Stimulated activated CD8-positive, alpha-beta memory T cell treated with anti-CD3 and anti-CD28 coated beads, Interleukin-4, amount 100 ng/mL, for 1 hour (primary cell): ENCODE measurements at places on chromosomes 11 and 22.

DNA sequence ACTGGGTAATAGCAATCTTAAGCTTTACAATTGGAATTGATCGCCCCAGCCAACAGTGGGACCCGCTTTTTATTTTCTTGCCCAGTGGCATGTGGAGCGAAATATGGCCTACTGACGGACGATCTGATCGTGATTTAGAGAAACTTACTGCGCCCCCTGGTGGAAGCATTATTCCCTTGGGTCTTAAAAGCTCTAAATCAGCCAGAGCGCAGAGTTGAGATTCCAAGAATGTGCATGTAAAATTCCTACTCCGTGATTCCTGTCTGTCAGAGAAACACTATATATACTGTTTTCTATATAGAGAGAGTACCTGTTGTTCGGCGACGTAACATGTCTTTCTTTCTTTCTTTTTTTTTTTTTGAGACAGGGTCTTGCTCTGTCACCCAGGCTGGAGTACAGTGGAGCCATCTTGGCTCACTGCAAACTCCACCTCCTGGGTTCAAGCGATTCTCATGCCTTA is 3.7 kb upstream of the DPF2 start:
- DNase-seq, result peak; percentile 84

DNA sequence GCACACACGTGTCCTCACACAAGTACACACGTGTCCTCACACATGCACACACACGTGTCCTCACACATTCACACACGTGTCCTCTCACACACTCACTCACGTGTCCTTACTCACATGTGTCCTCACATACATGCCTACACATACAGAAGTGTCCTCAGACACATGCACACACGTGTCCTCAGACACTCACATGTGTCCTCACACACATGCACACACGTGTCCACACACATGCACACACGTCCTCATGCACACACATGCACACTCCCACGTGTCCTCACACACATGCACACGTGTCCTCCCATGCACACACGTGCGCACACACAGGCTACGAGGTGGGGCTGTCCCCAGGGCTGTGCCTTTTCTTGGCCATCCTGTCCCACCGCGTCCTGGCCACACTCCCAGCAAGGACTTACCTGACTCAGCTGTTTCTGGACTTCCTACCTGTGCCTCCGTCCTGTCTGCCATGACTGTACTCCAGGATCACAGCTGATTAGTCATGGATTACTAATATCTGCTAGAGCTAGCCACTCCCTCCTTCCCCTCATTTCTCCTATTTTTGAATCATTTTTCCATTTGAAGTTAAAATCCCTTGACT is 990.2 kb downstream of the BRD1 start:
- DNase-seq, result no peak

DNA sequence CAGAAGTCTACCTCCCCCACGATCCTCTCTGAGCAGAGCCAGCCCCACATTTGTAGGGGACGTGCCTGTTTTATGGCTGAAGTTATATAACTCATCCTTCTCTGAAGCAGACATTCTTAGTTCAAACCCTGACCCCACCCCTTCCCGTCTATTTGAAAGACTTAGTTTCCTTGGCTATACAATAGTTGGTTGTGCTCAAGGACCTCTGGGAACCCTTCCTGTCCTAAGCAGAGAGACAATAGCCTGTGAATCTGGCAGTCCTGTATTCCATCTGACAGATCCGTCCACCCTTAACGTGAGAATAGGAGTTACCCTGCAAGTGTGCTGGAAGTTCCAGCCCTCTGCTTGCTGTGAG is 75.2 kb downstream of the MN1 start:
- no peak for DNase-seq

GRCh38 chr11:72673284-72673942 is 809 bp downstream of the PDE2A start:
- DNase-seq, result no peak

DNA sequence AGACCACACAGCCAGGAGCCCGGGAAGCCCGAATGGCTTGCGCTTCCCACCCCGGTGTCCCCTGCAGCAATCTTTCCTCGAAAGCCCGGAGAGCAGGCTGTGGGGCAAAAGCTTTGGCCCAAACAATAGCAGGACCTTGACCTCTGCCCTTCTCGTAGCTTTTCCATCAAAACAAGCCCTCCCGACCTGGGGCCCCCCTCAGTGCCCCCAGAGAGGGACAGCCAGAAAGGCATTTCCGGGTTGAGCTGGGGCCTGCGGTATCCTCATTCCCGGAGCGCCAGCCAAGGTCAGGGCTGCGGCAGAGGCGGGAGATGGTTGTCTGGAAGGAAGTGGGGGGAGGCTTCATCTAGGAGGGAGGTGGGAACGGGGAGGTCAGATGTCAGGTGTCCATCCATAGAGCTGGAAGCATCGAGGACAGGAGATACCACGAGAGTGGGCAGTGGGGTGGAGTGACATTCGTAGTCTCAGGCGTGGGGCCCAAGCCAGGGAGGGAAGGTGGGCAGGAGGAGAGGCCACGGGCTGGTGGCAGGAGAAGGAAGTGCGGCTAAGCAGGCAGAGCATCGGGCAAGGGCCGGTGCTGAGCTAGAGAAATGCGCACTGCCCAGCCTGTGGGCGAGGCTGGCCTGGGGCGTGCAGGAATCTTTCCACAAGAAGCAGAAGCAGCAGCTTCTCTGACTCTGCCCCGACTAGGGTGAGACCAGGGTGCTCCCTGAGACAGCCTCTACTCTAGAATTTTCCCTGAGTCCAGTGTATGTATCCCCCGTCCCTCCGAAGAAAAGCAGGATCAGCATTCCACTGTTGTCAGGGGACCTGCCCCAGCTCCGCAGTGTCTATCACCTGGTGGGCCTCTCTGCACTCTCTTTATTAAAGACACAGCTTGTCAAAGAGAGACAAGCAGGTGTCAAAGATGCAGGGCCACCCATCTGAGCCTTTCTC is 14.3 kb downstream of the PDGFB start:
- no peak for DNase-seq

- DNase-seq, result no peak
Observed at GRCh38 chr22:19708321-19709011, 5.8 kb upstream of the SEPTIN5 start.

- no peak for DNase-seq
Observed at GRCh38 chr11:125949271-125950177, 3.7 kb downstream of the VSIG10L2 start.

DNA sequence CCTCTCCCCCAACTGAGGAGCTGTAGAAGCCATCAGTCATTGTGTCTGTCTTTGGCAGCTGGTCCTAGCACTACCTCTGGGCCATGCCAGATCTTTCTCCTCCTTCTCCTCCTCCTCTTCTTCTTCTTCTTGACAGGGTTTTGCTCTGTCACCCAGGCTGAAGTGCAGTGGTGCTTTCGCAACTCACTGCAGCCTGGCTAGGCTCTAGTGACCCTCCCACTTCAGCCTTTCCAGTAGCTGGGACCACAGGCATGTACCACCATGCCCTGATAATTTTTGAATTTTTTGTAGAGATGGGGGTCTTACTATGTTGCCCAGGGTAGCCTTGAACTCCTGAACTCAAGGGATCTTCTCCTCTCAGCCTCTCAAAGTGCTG is 50.1 kb upstream of the SHANK2 start:
- no peak for DNase-seq

DNA sequence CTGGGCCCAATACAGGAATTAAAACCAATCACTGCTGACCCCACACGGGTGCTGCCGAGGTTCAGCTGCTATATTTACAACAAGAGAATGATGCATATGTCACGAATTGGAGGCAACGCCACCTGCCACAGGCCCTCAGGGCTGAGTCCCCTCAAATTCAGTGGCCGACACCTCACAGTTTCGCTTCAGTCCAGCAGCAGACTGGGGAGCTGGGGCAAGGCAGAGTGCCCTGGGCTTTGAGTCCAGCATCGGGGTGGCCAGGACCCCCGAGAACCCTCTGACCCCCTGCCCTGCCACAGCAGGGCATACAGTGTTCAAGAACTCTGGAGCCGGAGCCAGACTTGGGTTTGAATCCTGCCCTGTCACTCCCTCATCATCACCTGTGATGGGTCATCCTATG is 247.2 kb downstream of the CTTN start:
- no peak for DNase-seq

- DNase-seq, result no peak
Observed at GRCh38 chr11:102780491-102780918, at the start of gene MMP10. MMP10 (minus strand) TSS chr11:102780628; CDS start chr11:102780591, 37 bp downstream.

GRCh38 chr11:6303661-6304060 is 16.6 kb downstream of the CAVIN3 start:
- DNase-seq, result no peak

GRCh38 chr22:27260087-27260698 is 541.4 kb downstream of the MN1 start:
- no peak for DNase-seq

- no peak for DNase-seq
Observed at GRCh38 chr11:72294616-72295395, 50.8 kb upstream of the PHOX2A start.

GRCh38 chr11:1839924-1840779 is 1.4 kb downstream of the TNNI2 start:
- no peak for DNase-seq

- no peak for DNase-seq
Observed at GRCh38 chr11:71282581-71283351, 30.4 kb upstream of the SHANK2 start.

DNA sequence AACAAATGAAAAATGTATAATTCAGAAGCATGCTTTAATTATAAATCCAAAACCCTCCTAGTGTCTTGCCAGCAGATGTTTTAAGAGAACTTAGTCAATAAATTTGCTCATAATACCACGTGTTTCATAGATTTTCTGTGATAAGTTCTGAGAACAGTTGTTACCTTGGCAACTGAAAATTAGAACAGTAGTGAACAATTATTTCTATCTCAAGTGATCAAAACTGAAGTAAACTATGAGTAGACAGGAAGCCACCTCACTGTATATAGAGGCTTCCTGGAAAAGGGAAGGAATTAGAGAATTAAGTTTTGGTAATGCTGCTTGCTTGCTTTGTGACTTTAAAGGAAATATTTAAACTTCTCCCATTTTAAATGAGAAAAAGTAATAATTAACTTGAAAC is 266.0 kb upstream of the ANO3 start:
- no peak for DNase-seq

DNA sequence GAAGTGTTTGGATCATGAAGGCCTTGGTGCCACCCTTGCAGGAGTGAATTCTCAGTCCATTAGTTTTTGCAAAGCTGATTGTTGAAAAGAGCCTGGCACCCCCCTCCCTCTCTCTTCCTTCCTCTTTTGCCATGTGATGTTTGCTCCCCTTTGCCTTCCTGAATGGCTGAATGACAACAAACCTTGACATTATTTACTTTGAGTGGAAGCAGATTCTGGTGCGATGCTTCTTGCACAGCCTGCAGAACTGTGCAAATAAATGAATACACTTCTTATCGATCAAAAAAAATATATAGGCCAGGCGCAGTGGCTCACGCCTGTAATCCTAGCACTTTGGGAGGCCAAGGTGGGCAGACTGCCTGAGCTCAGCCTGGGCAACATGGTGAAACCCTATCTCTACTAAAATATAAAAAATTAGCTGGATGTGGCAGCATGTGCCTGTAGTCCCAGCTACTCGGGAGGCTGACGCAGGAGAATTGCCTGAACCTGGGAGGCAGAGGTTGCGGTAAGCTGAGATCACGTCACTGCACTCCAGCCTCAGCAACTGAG is 2.0 kb upstream of the NARS2 start:
- no peak for DNase-seq

GRCh38 chr11:107392611-107393010 is 65.0 kb downstream of the CWF19L2 start:
- no peak for DNase-seq

GRCh38 chr11:133386262-133386661 is 146.0 kb downstream of the OPCML start:
- DNase-seq, result no peak

DNA sequence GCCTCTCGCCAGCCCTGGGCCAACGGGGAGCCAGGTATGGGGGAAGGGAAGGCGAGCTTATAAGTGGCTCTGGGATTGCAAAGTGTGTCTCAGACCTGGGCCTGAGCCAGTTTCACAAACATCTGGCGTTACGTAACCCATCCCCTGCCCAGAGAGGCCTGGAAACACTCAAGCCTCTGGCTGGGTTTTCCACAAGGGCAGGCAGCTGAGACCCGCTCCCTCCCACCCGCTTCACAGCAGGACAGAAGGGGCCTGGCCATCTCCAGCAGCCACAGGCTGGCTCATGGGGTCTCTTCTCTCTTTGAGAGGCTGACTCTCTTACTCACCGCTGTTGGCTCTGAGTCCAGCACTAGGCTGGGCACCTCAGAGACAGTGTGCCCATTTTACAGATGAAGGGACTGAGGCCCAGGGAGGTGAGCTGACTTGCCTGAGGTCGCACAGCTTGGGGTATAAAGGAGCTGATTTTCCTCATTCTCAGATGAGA is 44.5 kb downstream of the TRIOBP start:
- DNase-seq, result no peak

DNA sequence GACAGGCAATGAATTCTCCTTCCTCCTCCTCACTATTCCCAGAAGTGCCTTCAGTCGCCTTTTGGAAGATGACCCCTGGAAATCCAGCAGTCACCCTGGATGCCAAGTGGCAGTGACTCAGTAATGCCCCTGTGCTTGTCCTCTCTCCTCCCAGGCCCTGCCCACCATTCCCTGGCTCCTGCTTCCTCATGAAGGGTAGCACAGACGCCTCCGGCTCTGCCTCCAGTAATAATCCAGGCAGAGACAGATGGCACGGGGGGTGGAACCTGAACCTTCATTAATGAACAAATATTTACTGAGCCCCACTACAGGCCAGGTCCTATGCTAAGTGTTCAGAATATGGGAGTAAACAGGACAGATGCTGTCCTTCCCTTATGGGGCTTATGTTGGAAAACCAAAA is 23.2 kb downstream of the SYT13 start:
- no peak for DNase-seq

GRCh38 chr11:45852018-45852711 is 4.9 kb downstream of the CRY2 start:
- DNase-seq, result no peak

DNA sequence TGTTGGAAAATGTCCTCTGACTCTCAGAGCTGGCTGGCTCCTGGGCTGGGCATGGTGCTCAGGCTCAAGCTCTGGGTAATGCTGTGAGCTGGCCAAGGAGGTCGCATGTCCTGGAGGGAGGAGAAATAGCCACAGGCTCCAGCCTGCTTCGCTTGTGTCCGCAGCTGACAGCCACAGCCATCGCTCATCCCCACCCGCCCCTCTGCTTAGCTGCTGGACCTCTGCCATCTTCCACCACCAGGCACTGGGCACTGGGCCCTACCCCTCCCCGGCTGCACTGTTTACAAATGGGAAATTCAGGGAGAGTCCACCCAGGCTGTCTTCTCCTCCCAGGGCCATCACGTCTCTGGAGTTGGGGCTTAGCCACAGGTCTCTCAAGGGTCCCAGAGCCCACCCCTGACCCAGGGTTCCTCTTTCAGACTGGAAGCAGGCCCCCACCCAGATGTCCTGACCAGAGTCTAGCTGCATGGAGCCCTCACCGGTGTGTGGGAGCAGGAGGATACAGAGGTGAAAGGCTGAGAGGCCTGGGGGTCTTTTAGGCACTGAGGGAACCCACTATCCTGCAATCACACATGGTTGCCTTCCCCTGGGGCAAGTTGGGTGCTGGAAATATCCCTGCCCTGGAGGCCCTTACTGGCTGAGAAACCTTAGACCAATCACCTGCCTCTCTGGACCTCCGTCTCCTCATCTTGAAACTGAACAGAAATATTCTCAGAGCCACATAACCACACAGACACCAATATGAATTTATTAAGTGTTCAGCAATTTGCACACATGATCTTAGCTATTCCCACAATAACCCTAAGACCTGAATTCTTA is 62.7 kb downstream of the CD82 start:
- no peak for DNase-seq
